ENCODE measurements at places on chromosomes 11 and 22.

GRCh38 chr11:61162092-61162941, 1.1 kb upstream of the VPS37C start:
- no peak for DNase-seq

DNA sequence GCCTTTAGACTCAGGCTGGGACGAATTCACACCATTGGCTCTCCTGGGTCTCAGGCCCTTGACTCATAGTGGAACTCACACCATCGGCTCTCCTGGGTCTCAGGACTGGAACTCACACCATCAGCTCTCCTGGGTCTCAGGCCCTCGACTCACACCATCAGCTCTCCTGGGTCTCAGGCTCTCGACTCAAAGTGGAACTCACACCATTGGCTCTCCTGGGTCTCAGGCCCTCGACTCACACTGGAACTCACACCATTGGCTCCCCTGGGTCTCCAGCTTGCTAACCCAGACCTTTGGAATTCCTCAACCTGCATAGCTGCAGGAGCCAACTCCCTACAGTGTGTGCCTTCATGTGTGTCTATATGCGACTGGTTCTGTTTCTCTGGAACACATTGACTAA, 56.7 kb downstream of the SHISAL1 start:
- no peak for DNase-seq

GRCh38 chr11:45768486-45768885, 36.5 kb upstream of the SLC35C1 start:
- DNase-seq: no peak

- DNase-seq: no peak
Observed at GRCh38 chr22:23845265-23846080, 6.7 kb upstream of the DERL3 start.

- DNase-seq: no peak
Observed at GRCh38 chr22:36563898-36564297, 34.9 kb upstream of the EIF3D start.
